ENCODE measurements at places on chromosomes 12 and 14.

DNA sequence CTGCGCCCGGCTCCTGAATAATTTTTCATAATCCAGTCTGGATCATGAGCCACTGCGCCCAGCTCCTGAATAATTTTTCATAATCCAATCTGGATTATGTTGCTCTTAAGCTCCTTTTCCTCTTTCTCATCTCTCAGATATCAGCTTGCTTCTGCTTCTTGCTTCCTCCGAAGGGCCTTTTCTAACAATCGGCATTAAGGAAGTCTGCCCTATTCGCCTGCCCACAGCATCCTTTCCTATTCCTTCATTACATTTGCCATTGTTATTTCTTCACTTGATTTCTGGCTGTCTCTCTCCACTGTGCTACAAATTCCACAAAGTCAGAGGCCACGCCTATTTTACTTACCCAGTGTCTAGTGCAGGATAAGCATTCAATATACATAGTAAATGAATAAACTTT, 83.5 kb downstream of the TTC7B start:
- DNase-seq: no peak

DNA sequence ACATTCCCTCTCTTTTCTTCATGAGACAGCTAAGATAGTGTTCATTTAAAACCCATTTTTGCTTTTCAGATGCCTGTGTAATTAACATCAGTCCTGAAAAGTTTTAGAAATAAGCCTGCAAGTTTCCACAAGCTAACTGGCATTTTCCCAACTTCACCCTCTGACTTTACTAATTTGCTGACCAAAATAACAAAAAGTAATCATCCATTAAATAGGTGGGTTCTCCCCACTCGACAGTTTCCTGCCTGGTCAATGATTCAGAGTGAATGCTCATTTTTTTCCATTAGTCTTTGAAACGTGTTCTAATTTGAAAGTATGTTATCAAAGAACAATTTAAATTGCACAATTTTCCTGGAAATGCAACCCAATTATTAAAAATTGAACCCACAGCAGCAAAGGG, 23.6 kb downstream of the NELL2 start:
- no peak for DNase-seq

DNA sequence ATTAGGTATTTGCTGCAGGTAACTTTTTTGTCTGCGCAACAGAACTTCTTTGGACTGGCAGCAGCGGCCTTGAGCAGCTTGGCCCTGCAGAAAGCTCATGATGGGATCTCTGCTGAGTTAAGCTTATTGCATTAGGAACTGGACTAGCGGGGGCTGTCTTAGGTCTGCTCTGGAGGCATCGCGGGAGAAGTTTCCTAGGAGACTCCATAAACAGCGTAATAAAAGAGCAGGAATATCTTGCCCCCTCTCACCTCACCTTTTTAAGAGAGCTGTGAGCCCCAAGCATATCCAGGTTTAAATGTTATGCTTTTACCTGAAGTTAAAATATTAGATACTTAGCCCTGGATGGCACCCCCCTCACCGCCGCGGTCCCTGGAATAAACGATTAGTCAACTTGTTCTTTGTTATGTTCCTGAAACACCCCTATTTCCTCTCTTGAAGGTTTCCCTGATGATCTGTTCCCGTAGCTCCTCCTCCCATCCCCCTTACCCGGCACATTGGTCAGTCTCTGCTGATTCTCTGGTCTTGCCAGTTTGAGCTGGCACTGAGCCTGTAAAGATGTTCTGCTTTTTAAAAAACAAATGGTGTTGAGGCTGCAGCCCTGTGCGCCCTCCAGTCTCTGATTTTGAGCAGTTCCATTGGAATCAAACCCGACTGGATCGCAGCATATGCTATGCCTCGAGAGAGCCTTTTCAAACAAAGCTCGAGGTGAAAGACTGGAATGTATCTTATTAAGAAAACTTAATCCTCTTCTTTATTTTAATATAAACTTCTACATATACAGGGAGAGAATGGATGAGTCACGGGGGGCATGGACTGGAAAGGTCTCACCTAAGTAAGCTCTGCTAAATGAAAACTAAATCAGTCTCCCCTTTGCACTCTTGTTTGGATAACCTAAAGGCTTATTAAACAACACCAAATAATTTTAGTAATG, 1.9 kb downstream of the MLXIP start:
- no peak for DNase-seq

DNA sequence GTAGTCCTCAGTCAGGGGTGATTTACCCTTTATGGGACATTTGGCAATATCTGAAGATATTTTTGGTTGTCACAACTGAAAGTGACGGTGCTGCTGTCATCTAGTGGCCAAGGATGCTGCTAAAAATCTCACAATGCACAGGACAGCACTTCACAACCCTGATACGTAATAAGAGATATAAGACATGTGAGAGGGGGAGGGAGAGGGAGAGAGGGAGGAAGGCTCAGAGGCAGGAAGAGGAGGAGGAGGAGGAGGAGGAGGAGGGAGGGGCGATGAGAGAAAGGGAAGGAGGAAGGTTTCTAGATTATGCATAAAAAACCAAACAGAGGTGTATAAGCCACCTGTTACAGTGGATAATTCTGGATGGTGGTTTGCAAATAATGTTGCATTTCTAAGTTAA, 14.3 kb downstream of the MYL2 start:
- peak; percentile 51 for DNase-seq

DNA sequence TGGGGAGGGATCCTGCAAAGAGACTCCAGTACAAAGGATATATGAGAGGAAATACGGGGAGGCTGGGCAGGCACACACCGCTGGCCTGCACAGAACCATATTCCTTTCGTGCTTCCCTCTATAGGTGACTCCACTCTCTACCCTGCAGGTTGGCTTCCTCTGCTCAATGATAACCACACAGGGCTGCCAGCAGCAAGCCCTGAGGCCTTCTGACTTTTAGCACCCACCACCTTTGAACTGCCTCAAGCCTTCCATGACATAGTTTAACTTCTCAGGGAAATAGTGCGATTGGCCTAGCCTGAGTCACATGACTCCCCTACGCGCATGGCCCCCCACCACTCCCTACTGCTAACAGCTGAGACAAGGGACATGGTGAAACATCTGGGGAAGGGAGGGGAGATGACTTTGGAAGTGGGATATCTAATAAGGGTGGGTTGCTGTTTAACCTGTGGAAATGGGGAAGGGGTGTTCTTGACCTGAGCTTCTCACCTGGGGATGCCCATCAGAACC, 3.0 kb upstream of the FOXN3 start:
- DNase-seq: no peak

DNA sequence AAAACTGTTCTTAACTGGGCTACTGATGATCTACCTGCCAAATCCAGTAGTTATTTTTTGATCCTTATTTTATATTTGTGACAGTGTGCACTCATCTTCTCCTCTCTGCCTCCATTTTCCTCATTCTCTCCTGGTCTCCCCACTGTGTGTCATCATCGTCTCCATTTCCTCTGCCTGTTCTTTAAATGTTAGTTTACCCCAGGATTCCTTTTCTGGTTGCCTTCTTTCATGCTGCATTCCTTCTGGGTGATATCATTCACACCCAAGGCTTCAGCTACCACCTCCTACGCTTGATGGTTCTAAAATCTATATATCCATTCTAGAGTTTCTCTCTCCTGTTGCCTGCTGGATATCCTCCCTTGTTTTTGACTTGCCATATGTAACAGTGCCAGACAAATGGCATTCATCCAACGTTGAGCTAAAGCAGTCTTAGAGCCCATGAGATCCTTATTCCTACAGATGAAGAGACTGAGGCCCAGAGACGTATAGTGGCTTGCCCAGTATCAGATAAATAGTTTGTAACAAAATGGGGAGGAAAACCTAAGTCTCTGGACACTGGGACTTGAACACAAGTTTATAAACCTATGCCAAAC, 109.5 kb downstream of the DIP2B start:
- no peak for DNase-seq

DNA sequence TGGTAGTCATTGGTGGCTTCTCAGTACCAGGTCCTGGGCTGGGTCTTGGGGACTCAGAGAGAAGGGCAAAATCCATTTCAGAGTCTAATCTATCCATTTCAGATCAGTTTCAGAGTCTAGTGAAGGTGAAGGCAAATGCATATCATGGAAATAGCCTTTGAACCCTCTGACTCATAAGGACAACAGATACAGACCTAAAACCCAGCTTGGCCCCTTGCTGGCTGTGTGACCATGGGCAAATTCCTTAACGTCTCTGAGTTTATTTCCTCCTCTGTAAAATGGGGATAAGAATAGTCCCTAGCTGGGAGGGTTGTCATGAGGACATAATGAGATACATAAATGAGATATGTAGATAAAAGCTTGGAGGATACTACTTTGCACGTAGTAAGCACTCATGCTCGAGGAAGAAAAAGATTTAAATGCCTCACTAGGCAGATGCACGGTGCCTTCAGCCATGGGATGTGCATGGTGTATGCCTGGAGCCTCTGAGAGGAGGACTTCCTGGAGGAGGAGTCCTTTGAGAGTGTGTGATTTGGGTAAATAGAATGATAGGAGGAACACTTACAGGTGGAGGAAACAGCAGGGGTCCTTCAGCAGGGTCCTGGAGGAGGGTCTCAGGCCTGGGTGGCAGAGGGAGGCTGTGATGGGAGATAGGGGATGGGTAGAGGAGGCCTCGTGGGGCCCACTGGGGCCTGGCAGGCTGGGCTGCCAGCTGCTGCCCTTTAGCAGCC, 8.0 kb downstream of the DTX1 start:
- DNase-seq: no peak

DNA sequence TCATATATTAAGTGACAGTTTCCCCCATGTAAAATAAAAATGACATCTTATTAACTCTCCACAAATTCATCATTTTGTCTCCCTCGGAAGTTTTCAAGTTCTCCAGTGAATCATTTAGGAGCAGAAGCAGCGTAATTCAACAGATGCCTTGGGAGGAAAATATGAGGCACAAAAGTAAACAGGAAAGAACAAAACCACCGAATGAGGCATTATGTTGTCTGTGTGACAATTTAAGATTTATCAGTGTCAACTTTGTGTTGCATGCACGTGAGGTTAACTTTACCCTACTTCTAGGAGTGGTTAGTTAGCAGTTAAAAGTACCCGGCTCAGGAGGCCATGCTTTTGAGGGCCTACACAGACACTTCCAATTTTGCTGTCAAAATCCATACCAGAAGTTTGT, 258.6 kb downstream of the IPO8 start:
- DNase-seq: no peak

- no peak for DNase-seq
These were observed 136.8 kb upstream of the NTF3 start for GRCh38 chr12:5295151-5295550.

DNA sequence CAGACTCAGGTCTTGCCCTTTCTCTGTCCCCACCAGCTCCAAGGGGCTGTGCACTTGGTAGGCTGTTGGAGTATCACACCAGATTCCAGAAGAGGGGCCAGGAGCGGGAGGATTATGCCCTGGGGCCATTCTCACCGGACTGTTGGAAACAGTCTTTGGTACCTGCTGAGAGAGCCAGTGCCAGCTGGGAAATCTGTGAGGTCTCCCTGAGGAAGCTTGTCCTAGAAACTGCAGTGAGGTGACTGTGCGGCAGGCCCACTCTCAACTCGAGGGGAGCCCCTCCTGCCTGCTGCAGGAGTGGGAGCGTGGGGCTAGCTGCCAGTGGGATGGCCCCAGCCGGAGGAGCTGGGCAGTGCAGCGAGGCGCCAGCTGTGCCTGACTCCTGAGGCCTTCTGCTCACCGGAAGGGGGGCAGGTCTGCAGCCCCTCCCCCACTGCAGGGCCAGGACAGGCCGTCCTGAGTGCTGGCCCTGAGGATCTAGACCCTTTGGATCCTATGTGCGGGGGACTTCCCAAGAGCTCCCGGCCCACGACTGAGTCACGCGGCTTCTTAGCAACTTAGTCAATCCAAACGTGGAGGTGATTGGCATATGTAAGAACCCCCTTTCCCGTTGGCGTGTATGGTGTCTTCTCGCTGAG, 295.2 kb downstream of the CACNA1C start:
- no peak for DNase-seq

DNA sequence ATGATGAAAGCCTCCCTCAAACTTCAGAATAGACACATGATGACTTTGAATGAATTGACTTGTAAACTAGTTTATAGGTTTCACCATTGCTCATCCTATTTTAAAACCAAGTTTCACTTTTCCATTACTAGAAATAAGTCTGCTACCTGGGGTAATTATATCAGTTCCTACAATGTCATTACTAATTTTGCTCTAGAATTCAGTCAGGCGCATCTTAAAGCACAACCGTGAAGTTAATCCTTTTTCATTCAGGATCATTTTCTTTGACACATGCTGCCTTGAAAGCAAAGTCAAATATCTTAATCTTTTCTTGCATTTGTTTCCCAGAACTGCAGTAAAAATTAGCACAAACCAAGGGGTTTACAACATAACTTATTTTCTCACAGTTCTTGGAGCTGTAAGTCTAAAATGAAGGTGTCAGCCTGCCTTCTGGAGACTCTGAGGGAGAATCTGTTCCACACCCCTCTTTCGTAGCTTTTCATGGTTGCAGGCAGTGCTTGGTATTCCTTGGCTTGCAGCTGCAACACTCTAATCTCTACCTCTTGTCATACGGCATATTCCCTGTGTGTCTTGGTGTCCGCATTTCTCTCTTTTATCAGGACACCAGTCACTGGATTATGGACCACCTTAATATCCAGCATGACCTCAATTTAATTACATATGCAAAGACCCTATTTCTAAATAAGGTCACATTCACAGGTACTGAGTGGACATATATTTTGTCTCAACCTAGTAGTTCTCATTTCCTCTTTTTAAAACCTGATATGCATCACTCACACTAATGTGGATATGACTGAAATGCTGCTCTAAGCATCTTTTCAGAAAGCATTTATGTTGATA, 114.3 kb upstream of the PDZRN4 start:
- DNase-seq: no peak

- DNase-seq: no peak
These were observed 9.8 kb upstream of the PARP11 start for GRCh38 chr12:3882896-3883564.

DNA sequence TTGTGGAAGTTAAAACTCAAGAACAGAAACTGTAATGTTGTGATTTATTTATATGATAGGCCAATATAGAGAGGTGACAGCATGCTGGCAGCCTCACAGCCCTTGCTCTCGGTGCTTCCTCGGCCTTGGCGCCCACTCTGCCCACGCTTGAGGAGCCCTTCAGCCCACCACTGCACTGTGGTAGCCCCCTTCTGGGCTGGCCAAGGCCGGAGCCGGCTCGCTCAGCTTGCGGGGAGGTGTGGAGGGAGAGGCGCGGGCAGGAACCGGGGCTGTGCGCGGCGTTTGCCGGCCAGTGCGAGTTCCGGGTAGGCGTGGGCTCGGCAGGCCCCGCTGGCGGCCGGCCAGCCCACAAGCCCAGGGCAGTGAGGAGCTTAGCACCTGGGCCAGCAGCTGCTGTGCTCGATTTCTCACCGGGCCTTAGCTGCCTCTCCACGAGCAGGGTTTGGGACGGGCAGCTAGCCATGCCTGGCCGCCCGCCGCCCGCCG, 65.8 kb upstream of the SLC8A3 start:
- no peak for DNase-seq

- DNase-seq: no peak
These were observed 1358.8 kb upstream of the TMEM132C start for GRCh38 chr12:126907900-126908764.

- no peak for DNase-seq
These were observed 70.5 kb downstream of the BCL11B start for GRCh38 chr14:99201351-99202073.

- no peak for DNase-seq
These were observed 11.8 kb downstream of the STON2 start for GRCh38 chr14:81388336-81388735.
